ENCODE measurements at places on chromosomes 13 and 19.

GRCh38 chr19:37966211-37966661 lies 59.2 kb downstream of the SIPA1L3 start:
- no peak for DNase-seq

- no peak for DNase-seq
Measured at GRCh38 chr19:35414442-35414841, 33.6 kb upstream of the FFAR2 start.

GRCh38 chr13:30924721-30925120 lies 7.7 kb upstream of the TEX26 start:
- no peak for DNase-seq

GRCh38 chr13:111114362-111115060 lies 599 bp upstream of the ARHGEF7 start:
- DNase-seq: peak; percentile 50

DNA sequence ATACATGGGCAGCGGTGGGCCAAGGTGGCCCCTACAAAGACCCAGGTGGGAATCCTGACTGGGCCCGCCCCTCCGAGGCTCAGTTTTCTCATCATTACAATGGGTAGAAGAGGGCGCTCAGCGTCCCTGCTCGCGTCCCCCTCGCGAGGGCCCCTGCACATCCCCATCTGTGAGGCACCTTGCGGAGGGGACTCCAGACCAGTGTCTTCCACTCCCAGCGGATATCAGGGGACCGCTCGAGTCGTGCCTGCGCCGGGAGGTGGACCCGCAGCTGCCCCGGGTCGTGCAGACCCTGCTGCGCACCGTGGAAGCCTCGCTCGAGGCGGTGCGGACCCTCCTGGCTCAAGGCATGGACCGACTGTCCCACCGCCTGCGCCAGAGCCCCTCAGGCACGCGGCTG lies 15.3 kb upstream of the COLGALT1 start:
- DNase-seq: no peak

- DNase-seq: no peak
Measured at GRCh38 chr13:21542563-21542962, 61.4 kb downstream of the MICU2 start.

GRCh38 chr19:32567486-32567885 lies 13.5 kb upstream of the PDCD5 start:
- no peak for DNase-seq

DNA sequence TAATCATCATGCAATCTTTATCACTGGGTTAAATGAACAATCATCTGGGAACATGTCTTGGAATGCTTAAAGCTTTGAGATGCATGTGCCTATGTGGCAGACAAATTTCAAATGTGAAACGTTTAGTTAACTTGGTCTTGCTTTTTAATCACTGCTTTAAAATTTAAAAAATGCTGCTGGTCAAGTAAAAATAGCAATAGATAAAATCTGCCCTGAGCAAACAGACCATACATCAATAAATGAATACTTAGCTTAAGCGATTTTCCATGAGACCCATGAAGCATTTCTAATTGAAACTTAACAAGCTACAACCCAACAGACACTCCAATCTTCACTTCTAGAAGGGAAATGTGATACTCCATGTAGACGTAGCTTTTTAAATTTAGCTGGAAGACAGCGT lies 1.9 kb upstream of the KL start:
- DNase-seq: no peak

GRCh38 chr13:70789751-70790150 lies 681.5 kb upstream of the KLHL1 start:
- DNase-seq: no peak

- no peak for DNase-seq
Measured at GRCh38 chr13:40552895-40553294, 113.5 kb downstream of the FOXO1 start.

DNA sequence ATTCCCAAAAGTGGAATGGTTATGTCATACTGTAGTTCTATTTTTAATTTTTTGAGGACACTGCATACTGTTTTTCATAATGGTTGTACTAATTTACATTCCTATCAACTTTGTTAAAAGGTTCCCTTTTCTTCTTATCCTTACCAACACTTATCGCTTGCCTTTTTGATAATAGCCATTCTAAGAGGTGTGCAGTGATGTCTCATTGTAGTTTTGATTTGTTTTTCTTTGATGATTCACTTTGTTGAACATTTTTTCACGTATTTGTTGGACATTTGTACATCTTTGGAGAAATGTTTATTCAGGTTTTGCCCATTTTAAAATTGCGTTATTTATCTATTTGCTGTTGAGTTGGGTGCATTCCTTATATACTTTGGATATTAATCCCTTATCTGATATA lies 188.8 kb upstream of the SPRY2 start:
- no peak for DNase-seq

GRCh38 chr13:91214031-91214430 lies 133.5 kb upstream of the MIR17HG start:
- no peak for DNase-seq

DNA sequence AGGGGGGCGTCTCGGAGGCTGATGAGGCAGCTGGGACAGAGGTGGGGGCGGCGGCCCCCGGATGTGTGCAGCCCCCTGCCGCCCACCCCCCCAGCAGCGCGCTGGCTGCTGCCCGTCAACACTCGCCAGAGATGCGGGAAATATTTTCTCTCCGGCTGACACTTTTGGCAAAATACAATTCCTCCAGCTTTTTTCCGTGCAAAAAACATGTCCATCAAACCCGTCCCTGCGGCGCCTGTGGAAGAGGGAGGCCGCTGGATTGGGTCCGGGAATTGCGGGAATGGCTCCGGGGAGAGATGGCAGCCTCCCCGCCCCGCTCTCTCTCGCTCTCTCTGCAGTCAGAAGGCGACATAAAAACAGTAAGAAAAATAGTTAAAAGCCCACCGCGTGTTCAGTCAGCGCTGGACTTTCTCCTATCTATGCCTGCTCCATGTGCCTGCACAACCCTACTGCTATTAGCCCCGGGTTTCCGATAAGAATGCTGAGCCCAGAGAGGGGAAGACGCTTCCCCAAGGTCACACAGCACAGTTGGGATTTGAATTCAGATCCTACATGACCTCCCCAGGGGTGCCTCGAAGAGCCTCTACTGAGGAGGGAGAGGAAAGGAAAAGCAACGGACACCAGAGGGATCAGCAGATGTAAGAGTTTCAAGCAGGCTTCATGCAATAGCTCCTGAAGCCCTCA lies 23.2 kb downstream of the ZNRF4 start:
- DNase-seq: no peak

GRCh38 chr13:76552041-76552772 lies 334.0 kb downstream of the KCTD12 start:
- DNase-seq: no peak

DNA sequence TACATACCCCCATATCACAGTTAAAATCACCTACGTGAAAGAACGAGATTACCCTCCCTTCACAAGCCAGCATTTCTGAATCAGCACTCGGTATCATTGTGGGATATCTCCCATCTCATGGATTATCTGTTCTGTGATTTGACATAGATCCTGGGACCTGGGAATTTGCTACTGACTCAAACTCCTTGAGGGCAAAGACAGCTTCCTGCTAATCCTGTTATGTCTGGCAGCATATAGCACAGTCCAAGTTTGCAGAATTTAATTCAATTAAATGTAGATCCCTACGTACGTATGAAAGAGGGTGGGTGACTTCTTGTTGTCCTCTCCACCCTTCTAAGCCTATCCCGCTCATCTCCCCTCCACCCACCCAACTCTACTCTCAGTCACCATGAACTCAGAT lies 476.5 kb downstream of the KLF5 start:
- DNase-seq: no peak

DNA sequence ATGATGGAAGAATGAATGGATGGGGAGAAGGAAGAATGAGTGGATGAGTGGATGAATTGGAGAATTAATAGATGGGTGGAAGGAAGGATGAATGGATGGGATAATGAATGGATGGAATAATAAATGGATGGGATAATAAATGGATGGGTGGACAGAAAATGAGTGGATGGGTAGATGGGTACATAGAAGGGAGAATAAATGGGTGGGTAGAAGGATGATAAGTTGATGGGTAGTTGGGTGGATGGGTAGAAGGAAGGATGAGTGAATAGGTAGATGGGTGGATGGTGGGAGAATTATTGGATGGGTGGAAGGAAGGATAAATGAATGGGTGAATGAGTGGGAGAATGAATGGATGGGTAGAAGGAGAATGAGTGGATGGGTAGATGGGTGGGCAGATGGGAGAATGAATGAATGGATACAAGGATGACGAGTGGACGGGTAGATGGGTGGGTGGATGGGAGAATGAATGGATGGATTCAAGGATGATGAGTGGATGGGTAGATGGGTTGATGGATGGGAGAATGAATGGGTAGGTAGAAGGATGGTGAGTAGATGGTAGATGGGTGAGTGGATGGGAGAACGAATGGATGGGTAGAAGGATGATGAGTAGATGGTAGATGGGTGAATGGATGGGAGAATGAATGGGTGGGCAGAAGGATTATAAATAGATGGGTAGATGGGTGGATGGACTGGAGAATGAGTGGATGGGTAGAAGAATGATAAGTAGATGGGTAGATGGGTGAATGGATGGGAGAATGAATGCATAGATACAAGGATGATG lies 15.9 kb downstream of the VSTM2B start:
- DNase-seq: no peak

- DNase-seq: no peak
Measured at GRCh38 chr13:42137856-42138537, 89.5 kb downstream of the DGKH start.

- peak; percentile 40 for DNase-seq
Measured at GRCh38 chr19:40530091-40530901, 46.4 kb upstream of the SHKBP1 start.

- peak; percentile 46 for DNase-seq
Measured at GRCh38 chr19:42111811-42112210, 20.4 kb downstream of the POU2F2 start.

DNA sequence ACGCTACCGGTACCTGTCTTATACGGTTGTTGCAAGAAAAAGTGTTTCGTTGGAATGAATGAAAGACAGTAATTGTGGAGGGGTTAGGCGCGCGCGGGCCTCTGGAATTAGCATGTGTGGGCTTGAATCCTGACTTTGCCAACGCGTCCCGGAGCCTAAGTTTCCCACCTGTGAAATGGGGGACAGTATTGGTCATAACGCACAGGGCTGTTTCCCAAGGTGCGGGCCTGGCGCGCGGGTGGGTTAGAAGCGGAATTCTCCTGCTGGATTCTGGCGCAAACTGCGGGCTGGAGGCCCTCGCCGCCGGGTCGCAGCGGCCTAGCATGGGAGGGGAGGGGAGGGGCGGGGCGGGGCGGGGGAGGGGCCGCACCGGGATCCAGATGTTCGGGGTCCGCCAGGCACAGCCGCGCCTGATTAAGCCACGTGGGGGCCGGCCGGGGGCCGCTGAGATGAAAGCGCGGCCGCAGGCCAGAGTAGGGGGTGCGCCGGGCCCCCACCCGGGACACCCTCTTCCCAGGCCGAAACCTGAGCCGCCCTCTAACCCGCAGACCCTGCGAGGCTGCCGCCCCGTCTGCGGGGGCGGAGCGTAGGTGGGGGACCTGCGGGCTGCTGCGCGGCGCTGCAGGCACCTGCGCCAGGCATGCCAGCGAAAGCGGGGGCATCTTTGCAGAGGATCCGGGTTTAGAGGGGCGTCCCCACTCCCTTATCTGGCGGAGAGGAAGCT lies 1.2 kb upstream of the TMEM59L start:
- no peak for DNase-seq

GRCh38 chr19:40147693-40148347 lies 43.4 kb upstream of the MAP3K10 start:
- peak; percentile 84 for DNase-seq

- no peak for DNase-seq
Measured at GRCh38 chr13:53075356-53076041, 46.9 kb downstream of the OLFM4 start.

- no peak for DNase-seq
Measured at GRCh38 chr19:7540761-7541474, 5.4 kb downstream of the PNPLA6 start.

DNA sequence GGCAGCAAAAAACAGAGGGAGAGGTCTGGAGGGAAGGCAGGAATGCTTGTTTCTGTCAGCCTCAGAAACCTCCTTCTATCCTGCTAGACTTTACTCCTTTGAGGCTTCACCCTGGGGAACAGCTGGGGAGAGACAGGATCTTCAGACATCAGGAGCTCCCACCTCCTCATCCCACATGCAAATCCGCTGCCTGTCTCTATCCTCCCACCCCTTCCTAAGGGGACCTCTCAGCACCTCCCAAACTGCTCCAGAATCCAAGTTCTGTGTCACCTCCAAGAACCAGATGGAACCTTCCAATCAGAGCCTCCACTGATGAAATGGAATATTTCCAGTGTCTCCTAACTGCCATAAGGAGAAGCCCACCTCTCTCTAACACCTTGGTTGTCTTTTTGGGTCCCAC lies 9.7 kb upstream of the ERCC2 start:
- no peak for DNase-seq

DNA sequence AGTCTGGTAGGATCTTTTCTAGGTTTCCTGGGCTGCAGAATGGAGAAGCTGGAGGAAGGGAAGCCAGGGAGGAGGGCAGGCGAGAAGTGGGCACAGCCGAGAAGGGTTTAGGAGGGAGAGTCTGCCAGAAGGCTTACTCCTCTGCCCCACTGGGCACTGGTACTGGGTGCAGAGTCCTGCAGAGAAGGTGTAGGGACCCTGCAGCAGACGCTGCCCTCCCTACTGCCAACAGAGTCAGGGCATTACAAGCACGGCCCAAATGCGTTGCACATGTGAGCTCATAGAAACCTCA lies 726 bp upstream of the PEPD start:
- DNase-seq: no peak

- DNase-seq: no peak
Measured at GRCh38 chr13:25848812-25849745, 202.7 kb downstream of the SHISA2 start.

GRCh38 chr13:49806126-49806536 lies 13.6 kb upstream of the KPNA3 start:
- no peak for DNase-seq

DNA sequence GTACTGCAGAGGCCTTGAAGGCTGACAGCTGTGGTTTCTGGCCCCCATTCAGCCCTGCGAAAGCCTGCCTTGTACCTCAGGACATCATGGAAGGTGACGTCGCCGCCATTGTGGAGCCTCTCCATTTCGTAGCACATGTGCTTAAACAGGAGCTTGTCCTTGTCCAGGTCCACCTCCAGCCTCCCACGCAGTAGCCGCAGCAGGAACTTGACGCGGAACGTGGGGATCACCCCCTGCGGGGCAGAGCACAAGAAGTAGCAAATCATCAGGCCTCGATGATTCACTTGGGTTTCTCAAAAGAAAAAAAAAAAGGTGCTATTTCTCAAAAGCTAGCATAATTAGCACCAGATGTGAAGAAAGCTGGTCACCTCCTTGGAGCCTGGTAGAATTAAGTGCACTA lies 351.0 kb downstream of the NALCN start:
- peak; percentile 74 for DNase-seq

GRCh38 chr13:54016542-54016941 lies 987.9 kb downstream of the OLFM4 start:
- DNase-seq: no peak
